ENCODE measurements at places on chromosomes 3 and 15.

GRCh38 chr3:37229740-37230139, 55.4 kb upstream of the LRRFIP2 start:
- DNase-seq = no peak

GRCh38 chr3:69321301-69322157, 64.4 kb downstream of the FRMD4B start:
- no peak for DNase-seq

GRCh38 chr3:172294223-172294806, 153.9 kb downstream of the GHSR start:
- DNase-seq = no peak

DNA sequence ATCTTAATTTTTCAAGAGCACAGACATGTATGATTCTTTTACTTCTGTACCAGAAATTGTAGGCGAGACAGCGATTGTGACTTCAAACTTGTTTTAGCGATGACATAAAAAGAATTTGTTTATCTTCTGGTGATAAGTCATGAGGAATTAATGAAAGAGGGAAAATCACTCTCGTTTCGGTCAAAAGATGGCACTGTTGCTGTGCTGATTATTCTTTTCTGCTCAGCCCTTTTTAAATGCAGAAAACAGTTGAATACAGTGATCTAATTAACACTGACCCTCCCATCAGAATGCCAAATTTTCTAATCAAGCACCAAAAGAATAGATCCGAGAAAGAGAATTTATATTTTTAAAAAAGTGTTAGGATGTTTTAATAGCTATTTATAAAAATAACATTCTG, 52.6 kb downstream of the NSUN3 start:
- peak; percentile 74 for DNase-seq

- no peak for DNase-seq
Measured at GRCh38 chr15:71435552-71435951, 320.3 kb downstream of the THSD4 start.

- DNase-seq = no peak
Measured at GRCh38 chr15:22887157-22887951, 48.9 kb downstream of the NIPA2 start.

- no peak for DNase-seq
Measured at GRCh38 chr3:71509066-71509465, 74.5 kb downstream of the FOXP1 start.

DNA sequence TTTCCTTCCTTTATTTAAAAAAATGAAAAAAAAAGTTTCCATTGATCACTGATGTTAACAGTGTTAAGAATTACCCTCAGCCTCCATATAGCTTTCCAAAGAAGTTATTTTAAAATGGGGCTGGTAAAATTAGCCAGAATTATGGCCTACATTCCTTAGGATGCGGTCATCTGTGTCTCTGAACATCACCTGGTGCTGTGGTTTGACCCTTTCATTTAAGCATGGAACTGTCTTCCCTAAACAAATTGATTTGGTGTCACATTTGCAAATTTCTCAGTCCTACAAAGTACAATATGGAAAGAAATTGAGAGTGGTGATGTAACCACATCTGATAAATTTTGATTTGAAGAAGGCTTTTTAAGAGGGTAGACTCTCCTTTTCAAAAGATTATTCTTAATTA, 40.3 kb upstream of the ZPLD1 start:
- no peak for DNase-seq

GRCh38 chr3:139586420-139587017, 47.0 kb upstream of the RBP1 start:
- DNase-seq = no peak

GRCh38 chr3:52216585-52217408, 8.6 kb downstream of the TLR9 start:
- DNase-seq = no peak

GRCh38 chr15:41834096-41834495, 4.6 kb upstream of the PLA2G4B start:
- DNase-seq = no peak

DNA sequence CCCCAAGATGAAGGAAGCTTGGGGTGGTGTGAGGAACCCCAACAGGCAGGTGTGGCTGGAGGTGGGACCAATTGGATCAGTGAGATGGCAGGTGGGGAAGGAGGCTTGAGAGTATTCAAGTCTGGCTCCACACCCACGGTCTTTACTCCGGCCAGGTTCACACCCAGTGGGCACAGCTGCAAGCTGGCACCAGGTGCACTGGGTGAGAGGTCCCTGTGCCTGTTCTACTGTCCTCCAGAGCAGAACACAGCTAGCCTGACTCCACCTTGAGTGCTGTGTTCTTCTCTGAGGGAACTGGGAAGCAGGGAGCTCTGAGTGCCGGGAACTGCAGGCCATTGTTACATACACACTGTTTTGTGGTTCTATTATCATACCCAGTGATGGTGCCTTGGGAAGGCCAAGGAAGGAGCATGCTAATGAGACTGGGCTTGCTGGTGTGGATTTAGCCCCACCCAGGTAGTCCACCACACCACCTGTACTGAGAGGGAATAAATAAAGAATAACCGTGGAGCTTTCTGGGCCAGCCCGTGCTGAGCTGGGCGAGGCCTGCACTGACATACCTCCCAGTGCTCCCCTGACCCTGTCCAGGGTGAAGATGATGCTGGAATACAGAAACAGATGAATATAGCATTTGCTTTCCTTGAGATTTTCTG, 93.4 kb downstream of the ABHD5 start:
- DNase-seq = no peak

GRCh38 chr3:10837849-10838248, 21.8 kb downstream of the SLC6A11 start:
- DNase-seq = no peak

GRCh38 chr15:96593735-96594134, 263.2 kb downstream of the NR2F2 start:
- no peak for DNase-seq

- no peak for DNase-seq
Measured at GRCh38 chr3:42557854-42558253, 23.9 kb downstream of the SEC22C start.

DNA sequence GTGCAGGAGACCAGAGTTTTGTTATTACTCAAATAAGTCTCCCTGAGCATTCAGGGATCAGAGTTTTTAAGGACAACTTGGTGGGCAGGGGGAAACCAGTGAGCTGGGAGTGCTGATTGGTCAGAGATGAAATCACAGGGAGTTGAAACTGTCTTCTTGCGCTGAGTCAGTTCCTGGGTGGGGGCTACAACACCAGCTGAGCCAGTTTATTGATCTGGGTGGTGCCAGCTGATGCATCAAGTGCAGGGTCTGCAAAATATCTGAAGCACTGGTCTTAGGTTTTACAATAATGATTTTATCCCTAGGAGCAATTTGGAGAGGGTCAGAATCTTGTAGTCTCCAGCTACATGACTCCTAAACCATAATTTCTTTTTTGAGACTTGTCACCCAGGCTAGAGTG, 13.8 kb upstream of the ZNF662 start:
- DNase-seq = no peak

DNA sequence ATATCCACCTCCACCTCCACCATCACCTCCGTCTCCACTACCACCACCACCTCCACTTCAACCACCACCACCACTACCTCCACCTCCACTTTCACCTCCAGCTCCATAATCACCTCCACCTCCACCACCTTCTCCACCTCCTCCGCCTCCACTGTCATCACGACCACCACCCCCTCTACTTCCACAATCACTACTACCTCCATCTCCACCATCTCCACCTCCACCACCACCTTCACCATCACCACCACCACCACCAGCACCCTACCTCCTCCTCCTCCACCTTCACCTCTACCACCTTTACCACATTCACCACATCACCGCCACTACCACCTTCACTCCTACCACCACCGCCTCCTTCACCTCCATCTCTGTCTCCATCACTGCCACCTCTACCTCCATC, 435.7 kb downstream of the MCTP2 start:
- no peak for DNase-seq

DNA sequence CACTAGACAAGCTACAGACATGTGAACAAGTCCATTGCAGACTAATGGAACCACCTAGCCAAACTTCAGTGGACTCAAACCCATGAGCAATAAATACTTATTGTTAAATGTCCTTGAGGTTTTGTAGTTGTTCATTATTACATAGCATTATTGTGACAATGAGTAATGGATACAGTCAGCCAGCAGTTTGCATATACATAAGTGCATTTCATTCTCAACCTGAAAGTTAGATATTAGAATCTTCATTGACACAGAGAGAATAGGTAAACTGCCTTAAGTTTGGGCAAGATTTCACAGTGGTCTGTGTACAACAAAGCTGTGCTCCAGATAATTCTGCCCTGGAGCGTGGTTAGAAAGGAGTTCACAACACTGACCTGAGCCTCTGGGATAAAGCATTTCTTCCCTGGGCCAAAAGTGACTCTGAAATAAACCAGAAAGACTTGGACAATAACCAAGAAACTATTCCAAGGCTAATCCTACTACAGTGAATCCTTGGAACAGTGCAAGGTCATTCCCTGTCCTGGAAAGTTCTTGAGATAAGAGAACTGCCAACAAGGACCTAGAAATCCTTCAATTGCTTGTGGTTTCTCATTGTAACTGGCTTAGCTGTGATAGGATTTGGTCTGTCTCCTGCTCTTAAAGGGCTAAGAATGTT, 225.5 kb upstream of the STT3B start:
- DNase-seq = no peak

GRCh38 chr3:10692039-10692622, 123.9 kb upstream of the SLC6A11 start:
- DNase-seq = no peak

- no peak for DNase-seq
Measured at GRCh38 chr3:183013074-183013473, 32.7 kb upstream of the DCUN1D1 start.

GRCh38 chr15:93861413-93861812, 369.9 kb upstream of the MCTP2 start:
- DNase-seq = no peak

- DNase-seq = no peak
Measured at GRCh38 chr3:64098670-64099069, 75.4 kb upstream of the PSMD6 start.

DNA sequence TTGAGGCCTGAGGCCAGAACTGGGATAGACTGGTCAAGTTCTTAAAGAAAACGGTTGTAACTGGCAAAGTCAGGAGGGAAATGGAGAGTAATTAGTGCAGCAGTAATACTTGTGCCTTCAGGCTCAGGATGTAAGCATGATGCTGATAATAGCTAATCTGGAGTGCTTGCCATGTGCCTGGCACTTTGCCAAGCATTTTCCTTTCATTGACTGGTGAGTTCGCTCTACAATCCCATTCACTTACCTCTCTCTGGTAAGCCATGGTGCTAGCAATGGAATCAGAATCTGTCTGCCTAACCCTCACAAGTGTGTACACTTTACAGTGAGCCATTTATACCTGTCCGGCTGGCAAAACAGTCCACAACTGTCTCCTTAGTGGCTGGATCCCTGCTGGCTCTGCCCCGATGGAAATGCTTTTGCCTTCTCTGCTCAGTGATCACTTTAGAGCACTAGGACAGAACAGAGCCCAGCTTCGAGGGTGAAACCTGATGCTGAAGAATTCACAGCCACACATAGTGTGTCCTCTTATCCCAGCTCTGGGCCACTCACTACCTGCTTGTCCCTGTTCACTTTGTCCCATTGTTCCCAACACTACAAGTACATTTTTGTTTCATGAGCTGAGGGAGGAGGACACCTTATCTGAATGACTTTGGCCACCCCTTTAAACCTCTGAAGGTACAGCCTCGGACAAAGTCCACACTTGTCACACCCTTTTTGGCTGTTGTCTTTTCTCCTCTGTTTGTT, 10.3 kb downstream of the CHP1 start:
- DNase-seq = no peak

GRCh38 chr3:193743702-193744047, 150.7 kb downstream of the OPA1 start:
- DNase-seq = no peak

GRCh38 chr15:68415061-68415460, 16.9 kb downstream of the ITGA11 start:
- no peak for DNase-seq

Measured in hippocampal formation (tissue), 2 donors.